ENCODE measurements at places on chromosomes 2 and 18.
A peak's percentile ranks its signal among the peaks of the same experiment; 100 is the strongest.

DNA sequence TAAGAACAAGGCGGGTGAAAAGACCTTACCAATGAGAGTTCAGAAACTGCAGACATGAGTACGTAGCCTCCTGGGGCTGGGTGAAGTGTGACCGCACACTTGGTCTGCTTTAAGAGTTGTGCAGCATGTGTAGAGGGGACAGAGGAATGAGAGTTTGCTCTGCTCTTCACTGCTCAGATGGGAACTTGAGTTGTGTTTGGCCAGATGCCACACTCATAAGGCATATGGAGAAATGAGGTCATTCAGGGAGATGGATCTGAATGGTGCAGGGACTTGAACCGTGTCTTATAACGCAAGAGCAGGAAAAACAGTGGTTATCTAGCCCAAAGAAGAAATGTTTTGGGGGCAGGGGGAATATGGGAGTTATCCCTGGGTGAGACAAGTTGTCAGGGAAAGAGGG lies 273.8 kb upstream of the LYPD1 start:
- DNase-seq, result no peak

- DNase-seq, result peak; percentile 43
These were observed 76.5 kb upstream of the DLX2 start for GRCh38 chr2:172179045-172179701.

DNA sequence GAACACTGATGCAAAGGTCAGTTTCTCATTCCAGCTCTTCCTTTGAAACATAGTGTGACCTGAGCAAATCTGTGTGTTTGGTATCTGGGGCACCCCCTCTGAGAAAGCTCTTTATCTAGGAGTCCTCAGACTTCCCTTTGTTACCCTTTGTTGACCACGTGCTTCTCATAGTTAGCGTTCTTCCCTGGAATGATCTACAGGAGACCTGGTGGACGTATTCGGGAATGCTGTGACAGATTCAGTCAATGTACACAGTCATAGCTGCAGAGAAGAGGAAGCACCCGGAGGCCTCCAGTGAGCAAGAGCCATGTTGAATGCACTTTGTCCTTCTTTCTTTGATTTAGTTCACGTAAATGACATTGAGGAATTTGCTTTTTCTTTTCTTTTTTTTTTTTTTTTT lies 10.7 kb upstream of the CHMP1B start:
- DNase-seq, result no peak

DNA sequence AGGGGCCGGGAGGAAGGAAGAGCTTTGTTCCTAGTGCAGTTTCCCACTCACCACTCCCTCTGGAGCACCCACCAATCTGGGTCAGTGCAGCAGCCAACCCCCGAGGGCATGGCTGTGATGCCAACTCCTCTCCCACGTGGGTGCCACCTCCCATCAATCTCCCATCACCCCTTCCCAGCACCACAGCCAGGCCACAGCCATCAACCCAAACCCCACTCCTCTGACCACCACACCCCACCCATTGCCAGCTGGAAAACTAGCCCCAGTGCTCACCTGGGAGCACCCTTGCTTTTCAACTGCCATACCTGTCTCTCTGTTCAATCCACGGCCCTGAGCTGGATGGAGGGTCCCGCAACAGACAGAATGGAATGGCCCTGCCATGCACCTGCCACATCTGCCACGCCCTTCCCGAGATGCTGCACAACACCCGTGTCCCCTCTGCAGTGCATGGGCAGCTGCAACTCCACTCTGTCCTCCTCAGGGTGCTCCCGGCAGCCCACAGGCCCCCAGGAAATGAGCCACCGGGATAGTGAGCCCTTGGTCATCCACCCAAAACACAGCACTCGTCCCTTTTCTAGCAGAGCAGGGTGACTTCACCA lies 112.4 kb upstream of the ID2 start:
- no peak for DNase-seq

DNA sequence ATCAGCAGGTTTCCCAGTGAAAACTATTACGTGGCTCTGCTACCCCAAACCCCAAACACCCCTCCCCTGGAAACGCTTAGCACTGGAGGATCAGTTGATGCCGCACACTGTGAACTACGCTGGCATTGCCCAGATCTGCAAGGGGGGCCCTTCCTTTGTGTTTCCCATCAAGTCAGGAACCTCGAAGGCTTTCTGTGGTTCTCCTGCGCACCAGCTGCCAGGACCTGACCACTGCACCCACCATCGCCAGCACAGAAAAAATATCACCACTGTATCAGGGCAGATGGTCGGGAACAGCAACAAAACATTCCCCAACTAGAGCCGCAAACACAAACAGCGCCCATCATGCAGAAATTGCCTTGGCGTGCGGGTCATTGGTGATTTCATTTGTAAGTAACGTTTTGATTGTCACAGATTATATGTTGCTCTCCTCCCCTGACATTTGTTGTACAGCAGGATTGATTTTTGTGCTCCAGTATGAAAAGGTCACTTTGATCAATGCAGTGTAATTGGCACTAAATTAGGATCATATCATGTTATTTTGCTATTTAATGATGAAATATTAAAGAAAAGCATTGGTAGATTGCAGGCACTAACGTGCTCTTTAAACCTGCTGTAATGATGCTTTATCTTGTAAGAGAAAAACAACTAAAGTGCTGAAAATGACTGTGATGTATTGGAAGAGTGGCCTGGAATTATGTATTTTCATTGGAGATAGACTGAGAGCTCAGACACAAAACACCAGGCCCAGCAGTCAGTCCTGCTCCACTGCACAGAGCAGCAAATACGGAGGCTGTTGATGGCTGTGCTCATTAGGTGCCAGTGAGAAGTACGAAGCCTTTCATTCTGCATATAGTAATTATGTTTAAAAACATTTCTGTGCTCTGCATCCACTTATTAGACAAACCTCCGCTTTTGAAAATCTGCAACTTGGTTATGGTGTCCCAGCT lies 833.2 kb upstream of the SALL3 start:
- DNase-seq, result no peak

GRCh38 chr2:210072922-210073509 lies 70.6 kb downstream of the RPE start:
- no peak for DNase-seq

GRCh38 chr2:231452799-231453508 lies 11.3 kb downstream of the NCL start:
- no peak for DNase-seq

DNA sequence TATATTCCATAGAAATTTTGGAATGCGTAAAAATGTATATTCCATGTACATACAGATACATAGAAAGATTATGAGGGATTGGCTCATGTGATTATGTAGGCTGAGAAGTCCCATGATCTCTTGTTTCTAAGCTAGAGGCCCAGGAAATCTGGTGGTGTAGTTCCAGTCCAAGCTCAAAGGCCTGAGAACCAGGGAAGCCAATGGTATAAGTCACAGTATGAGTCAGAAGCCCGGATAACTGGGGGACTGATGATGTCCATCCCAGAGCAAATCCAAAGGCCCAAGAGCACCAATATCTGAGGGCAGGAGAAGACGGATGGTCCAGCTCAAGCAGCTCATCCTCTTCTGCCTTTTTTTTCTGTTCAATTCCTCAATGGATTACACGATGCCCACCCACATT lies 385.0 kb upstream of the KLHL29 start:
- DNase-seq, result no peak
